Stimulated activated CD4-positive, alpha-beta T cell treated with anti-CD3 and anti-CD28 coated beads, Interleukin-2, amount 100 ng/mL, for 48 hours (primary cell): ENCODE measurements at places on chromosomes 12 and 14.

DNA sequence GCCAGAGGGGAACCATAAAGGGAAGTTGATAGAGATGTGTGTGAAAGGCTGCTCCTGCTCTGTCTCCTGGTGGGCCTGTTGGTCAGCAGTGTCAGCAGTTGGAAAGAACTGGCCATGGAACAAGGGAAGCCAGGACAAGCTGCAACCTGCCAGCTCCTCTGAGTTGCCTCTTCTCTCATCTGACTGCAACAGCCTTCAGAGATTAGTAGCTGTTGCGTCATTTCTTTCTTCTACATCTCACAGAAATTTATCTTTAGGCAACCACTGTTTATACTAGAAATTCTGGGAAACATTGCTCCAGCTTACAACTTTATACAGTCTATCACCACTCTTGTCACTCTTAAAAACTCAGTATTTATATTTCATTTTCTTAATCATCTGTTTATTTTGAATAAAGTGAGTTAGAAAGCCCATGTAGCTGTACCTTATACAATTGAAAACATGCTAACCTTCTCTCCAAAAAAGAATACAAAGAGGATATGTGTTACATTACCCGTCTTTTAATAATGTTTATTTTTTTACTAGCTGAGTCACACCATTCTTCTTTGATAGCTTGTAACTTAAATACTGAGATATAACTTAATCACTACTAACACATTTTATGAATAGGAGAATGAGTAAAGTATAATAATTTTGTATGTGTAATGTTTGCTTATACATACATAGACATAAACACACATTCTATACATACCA lies 224.2 kb downstream of the LRFN5 start:
- no peak for DNase-seq

DNA sequence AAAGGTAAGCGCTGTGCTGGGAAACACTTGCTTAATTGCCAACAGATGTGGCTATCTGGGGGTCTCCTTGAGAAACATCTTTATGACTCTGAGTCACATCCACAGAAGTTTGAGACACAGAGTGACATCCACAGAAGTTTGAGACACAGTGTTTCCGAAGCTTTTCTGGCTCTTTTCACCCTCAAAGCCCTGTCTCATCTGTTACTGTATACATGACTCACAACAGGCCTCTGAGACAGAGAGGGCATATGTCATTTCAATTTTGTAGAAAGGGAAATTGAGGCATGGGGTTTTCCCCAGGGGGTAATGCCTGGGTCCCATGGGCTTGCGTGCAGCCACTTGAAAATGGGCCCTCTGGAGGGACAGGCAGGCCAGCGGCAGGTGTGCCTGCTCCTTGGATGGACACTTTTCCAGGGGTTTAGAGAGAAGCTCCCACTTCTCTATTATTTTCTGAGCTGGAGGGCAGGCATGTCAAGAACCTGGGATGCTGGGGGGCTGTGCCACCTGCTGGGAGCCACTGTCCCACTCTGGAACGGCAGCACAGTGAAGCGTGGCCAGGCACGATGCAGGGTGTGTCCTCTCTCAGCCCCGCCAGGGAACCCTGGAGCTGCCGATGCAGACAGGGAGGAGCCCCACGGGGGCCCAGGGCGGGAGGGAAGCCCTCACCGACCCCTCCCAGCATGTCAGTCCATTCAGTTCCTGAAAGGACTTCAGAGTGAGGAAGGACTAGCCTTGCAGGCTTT lies 111.3 kb upstream of the FKBP4 start:
- no peak for DNase-seq

DNA sequence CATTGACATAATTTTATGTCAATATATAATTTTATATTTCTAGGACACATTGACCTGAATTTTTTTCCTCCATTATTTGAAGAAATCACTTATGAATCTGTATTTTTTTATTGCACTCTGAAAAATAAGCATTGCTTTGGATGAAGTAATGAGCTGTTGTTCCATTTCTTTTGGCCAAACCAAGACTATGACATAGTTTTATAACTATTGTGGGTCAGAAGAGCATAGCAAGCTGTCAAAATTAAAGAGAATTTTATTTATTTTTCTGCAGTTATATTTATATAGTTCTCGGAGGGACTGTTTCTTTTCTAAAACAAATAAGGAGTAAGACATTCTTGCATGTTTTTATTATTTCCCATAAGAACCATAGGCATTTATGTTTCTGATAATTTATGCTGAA lies 8.5 kb downstream of the C12orf75 start:
- DNase-seq: no peak

GRCh38 chr12:124747426-124748161 lies 116.1 kb downstream of the SCARB1 start:
- DNase-seq: no peak

GRCh38 chr12:99026332-99027054 lies 381.4 kb downstream of the APAF1 start:
- DNase-seq: no peak

DNA sequence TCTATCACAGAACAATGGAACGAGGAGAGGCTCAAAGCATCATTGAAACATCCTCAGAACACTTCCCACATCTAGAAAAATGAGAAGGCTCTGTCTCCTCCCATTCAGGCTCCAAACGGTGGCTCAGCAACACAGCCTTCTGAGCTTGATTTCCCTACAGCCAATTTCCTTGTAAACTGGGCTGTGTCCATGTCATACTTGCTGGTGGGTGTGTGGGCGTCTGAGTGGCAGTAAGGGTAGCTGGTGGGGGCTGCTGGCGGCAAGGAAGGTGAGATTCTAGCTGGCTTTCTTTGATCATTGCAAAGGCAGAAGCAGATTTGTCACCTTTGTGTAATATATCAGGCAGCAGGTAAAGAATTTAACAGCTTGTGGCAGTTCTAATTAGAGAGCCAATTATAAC lies 163.7 kb downstream of the CALM1 start:
- DNase-seq: no peak

DNA sequence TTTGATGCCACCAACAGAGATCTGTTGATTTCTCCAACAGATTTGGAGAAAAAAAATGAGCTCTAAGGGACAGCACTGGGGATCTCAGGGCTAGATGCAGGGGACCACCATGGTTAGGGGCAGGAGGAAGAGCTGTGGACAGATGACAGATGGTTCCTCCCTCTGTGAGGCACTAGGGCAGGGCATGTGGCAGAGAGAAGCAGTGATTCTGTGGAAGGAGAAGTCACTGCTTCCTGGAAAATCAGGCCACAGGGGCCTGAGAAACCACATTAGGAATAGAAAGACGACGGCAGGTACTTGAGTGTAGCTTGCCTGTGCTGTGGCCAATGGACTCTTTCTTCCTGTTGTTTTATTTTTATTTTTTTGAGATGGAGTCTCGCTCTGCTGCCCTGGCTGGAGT lies 24.9 kb upstream of the TMED2 start:
- no peak for DNase-seq

GRCh38 chr14:72921396-72921795 lies 4.9 kb upstream of the DCAF4 start:
- DNase-seq: no peak

- no peak for DNase-seq
These were observed 349.1 kb downstream of the DPF3 start for GRCh38 chr14:72544615-72545387.

DNA sequence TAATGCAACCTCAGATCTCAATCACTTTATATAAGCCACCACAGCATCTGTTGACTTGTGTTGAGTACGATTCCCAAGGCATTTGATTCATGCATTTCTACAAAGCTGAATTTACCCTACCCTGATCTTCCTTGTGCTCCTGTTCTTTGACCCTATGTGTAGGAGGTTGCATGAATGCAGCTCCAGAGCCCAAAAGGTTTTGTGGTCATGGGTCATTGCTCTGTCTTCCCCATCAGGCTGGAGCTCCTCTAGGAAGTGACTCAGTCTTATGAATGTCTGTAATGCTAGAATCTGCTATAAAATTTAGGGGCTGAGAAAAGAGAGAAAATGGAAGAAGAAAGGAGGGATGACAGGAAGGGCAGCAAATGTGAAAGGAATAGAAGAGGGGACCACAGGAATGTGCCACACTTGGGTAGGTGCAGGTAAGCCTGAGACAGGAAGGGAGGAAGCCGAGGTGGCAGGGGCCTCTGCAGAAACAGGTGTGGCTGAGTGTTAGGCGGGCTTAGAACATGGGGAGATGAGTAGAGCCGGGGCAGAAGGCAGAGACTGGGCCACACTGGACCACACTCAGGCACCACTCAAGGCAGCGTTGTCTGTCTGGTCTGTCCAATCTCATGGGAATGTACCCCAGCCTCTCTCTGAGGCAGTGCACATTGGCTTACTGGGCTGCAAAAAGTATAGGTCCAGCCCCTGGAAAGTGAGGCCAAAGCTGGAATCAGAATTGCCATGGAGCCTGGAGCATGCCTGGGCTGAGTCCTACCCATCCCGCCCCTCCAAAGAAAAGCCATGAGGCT lies 334.1 kb downstream of the BCL11B start:
- no peak for DNase-seq

DNA sequence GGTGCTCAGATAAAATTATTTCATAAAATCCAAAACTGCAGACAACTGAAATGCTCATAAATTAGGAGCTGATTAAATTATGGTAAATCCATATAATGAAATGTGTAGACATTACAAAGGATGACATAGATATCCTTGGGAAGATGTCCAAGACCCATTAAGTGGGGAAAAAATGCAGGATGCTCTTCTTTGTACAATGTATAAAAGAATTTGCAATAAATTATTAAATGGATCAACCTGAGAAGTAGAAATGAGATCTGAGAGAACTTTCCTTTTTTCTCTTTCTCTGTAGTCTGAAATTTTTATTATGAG lies 336.4 kb upstream of the E2F7 start:
- no peak for DNase-seq

- no peak for DNase-seq
These were observed 132.9 kb downstream of the ATP23 start for GRCh38 chr12:58074259-58074658.

GRCh38 chr14:71168564-71169427 lies 261.5 kb downstream of the PCNX1 start:
- DNase-seq: peak; percentile 2

GRCh38 chr14:105760691-105761344 lies 234.4 kb downstream of the TMEM121 start:
- DNase-seq: no peak

GRCh38 chr14:53011053-53011462 lies 60.2 kb upstream of the FERMT2 start:
- DNase-seq: no peak

GRCh38 chr12:129693731-129694130 lies 210.1 kb downstream of the TMEM132D start:
- DNase-seq: no peak

- no peak for DNase-seq
These were observed 384.1 kb downstream of the ALG10 start for GRCh38 chr12:34406228-34406995.

GRCh38 chr14:23357261-23357660 lies 4.6 kb upstream of the SLC22A17 start:
- DNase-seq: no peak

DNA sequence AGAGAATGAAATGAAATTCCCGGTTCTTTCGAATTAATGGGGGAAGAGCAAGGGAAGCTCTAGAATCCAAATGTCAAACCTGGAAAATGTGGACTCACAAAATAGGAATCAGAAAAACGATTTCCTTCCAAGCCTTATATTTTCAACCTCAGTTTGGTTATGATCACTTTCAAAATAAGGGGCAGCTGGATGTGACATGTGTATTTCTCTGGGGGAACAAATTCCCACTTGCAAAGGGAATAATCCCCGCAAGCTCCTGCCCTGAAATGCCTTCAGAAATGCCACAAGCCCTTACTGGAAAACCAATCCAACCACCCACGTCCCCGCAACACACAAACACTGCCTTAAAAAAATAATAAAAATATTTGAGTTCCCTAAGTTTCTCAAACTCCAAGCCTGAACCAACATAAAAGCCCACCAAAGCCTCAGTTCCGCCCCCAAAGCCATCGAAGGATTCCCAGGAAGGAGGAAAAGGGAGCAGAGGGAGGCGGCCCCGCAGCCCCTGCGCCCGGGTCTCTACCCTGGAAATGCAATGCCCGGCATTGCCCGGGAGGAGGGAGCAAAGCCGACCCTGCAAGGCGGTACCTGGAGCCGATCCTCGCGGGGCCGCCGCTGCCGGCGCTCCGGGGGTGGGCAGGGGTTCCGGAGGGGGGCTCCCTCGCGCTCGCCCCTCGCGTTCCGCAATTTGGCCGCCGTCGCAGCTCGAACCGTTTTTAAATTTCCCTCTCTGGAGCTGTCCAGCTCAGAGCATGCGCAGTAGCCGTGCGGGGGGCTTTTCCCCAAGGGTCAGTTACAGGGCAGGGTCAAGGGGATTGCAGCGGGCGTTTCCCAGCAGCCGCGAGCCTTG lies at the start of gene FOXN4:
Gene FOXN4, minus strand, starts transcription at position 751 of the 847 bp plus-strand sequence. CDS start 963 bp downstream, outside the sequence.
- DNase-seq: no peak

DNA sequence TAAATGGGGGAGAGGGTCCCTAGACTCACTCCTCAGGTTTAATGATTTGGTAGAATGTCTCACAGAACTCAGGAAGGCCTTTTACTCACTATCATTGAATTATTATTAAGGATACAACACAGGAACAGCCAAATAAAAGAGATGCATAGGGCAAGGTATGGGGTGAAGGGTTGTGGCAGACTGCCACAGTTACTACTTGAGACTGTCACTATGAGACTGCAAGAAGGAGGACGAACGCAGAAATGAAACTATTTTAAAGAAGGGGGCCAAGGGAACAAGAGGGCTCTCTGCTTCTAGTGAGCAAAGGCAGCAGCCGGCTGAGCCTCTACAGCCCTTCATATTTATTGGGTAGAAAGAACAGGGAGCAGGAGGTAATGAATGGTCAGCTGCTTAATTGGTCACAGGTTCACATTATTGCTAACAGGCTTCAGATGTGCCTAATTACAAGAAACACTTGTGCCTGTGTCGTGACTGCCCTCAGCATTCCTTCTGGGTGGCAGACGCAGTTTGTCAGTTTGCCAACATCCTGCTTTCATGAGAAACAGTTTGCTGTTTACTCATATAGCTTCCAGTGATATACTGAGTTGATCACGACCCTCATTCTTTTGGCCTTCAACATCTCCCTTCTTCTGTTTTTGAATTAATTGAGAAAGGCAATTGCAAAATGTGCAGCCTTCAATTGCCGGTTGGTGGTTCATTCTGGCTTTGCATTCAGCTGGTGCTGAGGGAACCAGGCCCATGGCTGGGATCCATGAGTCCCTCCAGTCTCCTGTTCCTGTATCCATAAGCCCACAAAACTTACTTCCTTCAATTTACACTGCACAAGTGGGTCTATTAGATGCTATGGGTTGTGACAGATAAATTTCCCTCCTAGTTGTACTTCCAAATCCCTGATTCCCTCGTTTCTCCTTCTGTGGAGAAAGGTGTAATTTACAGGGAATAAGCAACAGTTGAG lies 82.8 kb upstream of the PLEKHG7 start:
- DNase-seq: no peak

GRCh38 chr14:89900802-89901201 lies 53.7 kb downstream of the EFCAB11 start:
- DNase-seq: no peak

GRCh38 chr14:93686268-93686667 lies 102.0 kb downstream of the PRIMA1 start:
- no peak for DNase-seq
